ENCODE measurements at places on chromosomes 4 and X.

DNA sequence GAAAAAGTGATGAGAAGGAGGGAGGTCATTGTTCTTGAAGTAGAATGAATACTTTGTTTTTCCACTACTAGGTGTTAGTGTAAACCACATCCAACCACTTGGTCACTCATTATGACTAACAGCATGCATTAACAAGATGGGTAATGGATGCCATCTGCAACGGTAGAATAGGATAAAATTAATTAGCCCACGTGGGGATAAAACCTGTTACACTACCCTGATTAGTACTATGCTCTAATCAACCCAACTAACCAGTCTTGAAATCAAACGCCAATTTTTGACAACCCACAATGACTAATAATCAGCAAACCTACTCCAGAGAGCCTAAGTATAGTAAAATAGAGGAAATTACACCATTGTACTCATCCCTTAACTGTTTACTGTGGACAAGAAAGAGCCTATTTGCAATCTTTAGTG, 93.4 kb upstream of the MCF2 start:
- DNase-seq, result no peak

GRCh38 chrX:84258708-84259107, 70.7 kb upstream of the RPS6KA6 start:
- no peak for DNase-seq

GRCh38 chr4:156939139-156939538, 32.5 kb downstream of the PDGFC start:
- DNase-seq, result no peak

DNA sequence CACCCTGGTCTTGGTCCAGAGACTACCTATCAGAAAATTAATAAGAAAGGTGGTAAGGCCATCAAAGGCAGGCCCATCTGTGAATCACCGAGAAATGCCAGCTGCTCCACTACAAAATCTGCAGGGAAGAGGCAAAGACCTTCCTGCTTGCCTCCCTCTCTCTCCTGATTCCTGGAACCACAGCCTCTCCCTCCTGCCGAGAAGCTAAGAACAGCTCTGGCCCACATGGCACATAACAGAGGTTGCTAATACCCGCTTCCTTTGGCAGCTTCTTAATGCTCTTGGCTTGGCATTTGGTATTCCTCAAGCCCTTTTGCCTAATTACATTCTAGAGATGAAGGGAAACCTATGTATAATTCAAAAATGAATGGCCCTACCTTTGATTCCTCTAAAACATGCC, 32.9 kb downstream of the RAI2 start:
- no peak for DNase-seq

- no peak for DNase-seq
These were observed 70.6 kb downstream of the TAPT1 start for GRCh38 chr4:16155528-16156169.

DNA sequence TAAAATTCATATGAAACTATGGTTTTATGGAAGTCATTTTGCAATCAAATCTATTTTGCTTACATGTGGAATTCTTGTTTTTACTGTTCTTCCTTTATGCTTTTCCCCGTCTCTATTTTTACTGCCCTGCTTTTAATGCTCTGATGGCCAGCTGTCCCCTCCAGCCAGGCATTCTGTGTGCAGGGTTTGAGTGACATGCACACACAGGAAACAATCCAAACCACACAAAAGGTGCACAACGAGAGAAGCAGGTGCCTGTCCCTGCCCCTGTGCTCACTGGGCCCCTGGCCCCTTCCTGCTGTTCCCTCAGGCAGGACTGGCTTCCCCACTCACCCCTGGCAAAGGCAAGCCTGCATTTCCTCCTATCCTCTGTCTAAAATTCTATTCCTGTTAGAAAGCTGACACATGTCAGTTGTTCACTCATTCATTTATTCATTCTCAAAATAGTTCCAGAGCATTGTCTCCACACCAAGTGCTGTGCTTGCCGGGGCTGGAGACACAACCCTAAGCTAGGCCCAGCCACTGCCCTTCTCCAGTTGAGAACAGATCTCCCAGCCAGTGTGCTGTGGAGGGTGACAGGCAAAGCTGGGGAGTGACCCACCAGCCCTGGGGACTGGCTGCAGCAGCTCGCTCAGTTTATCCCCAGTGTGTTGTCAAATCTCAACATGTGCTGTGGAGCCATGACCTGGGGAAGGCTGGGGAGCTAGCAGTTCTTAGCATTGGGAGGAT, 346.3 kb downstream of the FBXW7 start:
- no peak for DNase-seq

- no peak for DNase-seq
These were observed 230.7 kb downstream of the EVC2 start for GRCh38 chr4:5477613-5478012.

DNA sequence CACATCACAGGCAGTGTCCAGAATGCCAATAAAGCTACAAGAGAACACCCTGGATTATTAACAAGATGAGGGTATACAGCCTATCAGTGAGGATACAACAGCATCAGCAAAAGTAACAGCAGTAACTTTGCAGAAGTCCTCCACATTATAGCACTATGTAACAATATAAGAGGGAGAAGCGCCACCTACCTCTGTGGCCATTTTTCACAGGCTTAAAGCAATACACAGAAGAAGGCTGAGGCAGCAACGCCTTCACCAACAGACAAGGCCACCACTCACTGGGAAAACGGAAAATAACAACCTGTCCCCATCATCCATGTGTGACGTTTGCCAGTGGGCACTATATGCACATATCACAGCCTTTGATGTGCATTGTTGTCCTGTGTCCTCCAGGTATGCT, 12.5 kb downstream of the RTL8B start:
- no peak for DNase-seq

DNA sequence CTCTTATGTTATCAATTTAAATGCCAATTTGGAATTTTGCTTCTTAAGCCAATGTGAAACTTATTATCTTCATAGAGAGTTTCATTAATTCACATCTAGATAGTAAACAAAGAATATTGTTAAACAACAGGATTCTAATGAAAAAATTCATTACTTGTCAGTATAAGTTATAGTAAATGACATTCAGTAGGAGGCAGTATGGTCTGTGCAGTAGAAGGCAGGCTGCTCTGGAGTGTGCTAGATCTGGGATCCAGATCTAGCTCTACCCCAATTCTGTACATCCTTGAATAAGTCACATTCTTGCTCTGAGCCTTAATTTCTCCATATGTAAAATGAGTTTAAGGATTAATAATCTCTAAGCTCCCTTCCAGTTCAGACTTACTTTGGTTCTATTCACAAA, 202.7 kb upstream of the POU3F4 start:
- DNase-seq, result no peak

GRCh38 chrX:43809463-43809862, 72.8 kb downstream of the MAOB start:
- DNase-seq, result no peak

DNA sequence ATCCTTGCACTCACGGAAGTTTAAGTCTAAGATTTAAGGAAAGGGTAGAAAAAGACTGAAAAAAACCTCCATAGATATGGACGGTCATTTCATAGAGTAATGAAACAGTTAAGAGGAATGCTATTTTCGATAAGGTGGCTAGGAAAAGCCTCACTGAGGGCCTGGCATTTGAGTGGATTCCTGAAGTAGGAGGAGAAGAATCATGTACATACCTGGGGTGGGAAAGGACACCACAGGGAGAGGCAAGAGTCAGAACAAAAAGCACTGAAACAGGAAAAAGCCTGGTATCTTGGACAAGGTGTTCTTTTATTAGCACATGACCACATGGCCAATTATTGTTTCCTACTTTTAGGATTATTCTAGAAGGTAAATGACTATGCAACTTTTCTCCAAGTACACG, 547.2 kb upstream of the DIPK2B start:
- no peak for DNase-seq

- no peak for DNase-seq
These were observed 86.0 kb downstream of the PJA1 start for GRCh38 chrX:69079268-69079667.

DNA sequence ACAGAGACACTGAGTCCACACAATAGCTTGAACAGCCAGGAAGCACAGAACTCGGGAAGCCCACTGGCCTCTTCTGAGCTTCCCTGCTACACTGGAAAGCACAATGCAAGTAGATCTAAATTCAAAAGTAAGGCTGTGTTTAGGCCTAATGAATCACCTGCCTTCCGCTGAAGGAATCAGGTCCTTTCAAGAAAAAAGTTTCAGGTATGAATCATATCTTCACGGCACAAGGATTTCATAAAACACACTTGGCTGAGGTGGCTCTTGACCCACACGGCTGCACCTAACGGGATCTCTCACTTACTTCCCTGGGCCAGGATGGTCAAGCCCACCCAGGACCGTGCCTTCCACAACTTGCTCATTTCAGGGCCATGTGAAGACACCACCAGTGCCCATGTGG, 59.3 kb downstream of the IRF2 start:
- no peak for DNase-seq

DNA sequence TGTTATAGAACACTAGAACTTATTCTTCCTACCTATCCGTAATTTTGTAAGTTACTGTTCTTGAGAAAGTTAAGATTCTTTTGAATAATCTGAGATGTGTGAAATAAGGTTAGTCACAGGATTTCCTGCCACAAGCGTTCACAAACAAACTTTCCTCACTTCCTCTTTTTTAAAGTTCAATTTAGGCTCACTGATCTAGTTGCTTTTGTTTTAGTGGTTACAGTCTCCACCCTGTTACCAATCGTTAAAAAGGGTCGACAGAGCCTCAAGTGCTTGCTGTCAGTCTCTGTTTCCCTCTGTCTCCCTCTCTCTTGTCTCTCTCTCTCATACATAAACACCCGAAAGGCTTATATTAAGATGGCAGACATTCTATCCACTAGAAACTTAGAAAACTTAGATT, 35.9 kb upstream of the STK26 start:
- DNase-seq, result no peak

DNA sequence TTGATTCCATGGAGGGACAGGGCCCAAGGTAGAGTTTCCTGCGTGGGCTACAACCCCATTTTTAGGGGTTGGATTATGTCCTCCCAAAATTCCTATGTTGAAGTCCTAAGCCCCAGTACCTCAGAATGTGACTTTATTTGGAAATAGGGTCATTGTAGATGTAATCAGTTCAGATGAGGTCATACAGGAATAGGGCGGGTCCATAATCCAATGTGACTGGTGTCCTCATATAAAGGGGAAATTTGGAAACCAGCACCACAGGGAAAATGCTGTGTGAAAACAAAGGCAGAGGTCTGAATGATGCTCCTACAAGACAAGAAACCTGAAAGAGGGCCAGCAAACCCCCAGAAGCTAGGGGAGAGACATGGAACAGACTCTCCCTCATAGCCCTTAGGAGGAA, 31.1 kb upstream of the MAMLD1 start:
- no peak for DNase-seq

DNA sequence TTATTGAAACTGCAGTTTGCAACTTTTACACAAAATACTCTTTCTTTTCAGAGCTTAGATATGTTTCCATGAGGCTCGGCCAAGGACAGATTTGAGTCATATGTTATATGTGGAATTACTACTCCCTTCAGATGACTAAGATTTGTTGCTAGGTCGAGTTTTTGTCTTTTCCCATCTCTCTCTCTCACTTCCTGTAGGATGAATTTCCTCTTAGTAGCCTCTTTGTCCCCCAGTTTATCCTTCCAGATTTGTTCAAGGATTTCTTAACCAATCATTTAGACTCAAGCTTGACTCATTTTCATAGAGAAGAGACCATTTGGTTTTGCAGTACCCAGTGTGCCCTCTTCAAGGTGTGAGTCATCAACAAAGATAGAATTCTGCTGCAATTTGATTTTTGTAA, 209.2 kb downstream of the GLUD2 start:
- no peak for DNase-seq

GRCh38 chr4:19216476-19216875, 1035.2 kb upstream of the SLIT2 start:
- no peak for DNase-seq

DNA sequence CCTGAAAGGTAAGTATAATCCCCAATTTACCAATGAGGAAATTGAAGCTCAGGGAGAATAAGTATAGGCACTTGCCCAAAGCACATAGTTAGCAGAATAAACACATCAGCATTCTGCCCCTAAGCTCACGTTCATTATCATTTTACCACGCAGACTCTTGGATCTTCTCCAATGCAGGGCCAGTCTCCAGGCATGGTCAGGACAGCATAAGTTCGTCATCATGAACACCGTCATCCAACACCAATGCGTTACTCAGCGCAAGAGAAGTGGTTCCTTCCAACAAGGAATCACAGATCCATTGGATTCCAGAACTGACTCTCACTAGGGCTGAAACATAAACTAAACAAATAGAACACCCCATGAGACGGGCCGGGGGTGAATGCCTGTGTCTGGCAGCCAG, 86.5 kb upstream of the GPM6B start:
- DNase-seq, result no peak

GRCh38 chr4:165345666-165346417, 18.4 kb downstream of the MSMO1 start:
- no peak for DNase-seq

GRCh38 chrX:104335756-104336155, 81.0 kb upstream of the ESX1 start:
- no peak for DNase-seq

DNA sequence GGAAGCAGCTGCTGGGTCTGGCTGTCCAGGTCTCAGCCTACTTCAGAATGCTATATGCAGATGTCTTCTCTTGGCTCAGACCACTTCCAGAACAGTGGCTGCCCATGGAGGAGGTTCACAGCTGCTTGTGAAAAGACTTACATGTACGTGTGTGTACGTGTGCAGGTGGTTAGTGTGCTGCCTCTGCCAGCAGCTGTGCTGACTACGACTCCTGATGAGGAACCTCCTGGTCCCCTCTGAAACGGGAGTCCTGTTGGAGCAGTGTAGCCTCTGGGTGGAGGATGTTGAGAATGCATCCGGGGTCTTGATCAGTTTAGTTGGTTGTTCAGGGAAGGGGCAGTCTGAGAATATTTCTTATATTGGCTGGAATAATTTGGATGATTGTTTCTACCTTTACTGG, 155.9 kb upstream of the WDR1 start:
- no peak for DNase-seq

- DNase-seq, result no peak
These were observed 85.8 kb upstream of the PUDP start for GRCh38 chrX:7233580-7234406.

DNA sequence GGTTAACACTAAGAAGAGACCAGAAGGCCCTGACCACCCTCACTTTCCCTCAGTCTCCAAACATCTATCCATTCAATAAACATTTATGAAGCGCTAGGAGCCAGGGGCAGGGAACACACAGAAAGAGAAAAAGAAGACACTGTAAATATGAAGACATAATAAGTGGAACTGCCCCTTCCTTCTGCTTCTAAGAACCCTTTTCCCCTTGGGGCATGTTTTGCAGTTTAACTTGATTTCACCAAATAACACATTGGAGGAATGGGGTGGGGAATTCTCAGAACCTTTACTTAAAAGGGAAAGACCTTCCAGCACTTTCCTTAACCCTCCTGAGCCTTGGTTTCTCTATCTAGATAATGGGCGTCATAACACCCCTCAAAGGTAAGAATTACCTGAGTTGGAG, 42.3 kb downstream of the RBM47 start:
- no peak for DNase-seq

DNA sequence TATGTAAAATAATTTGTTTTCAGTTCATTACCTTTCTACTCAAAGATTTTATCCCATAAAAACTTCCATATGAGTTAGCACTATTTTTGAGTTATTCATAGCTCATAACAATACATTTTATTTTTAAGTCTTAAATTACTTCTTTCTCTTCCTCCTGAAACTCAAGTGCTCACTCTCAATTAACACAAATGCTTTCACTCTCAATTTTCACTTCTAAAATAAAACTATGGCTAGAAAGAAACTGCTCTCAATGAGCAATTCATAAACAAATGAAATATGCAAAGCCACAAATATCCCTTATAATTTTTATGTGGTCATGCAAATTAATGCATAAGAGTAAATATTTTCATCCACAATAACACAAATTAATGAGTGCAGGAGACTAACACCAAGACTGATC, 38.8 kb downstream of the MAML3 start:
- DNase-seq, result no peak
